ENCODE measurements at places on chromosomes 2 and 18.

- DNase-seq, result no peak
Measured at GRCh38 chr2:241547781-241548450, 10.6 kb upstream of the BOK start.

- DNase-seq, result no peak
Measured at GRCh38 chr18:79608069-79608468, 71.5 kb upstream of the CTDP1 start.

- no peak for DNase-seq
Measured at GRCh38 chr18:27787547-27787946, 389.4 kb downstream of the CDH2 start.

- DNase-seq, result no peak
Measured at GRCh38 chr2:67839242-67839641, 223.6 kb downstream of the C1D start.

- no peak for DNase-seq
Measured at GRCh38 chr2:171675810-171676345, 11.4 kb upstream of the DYNC1I2 start.

- DNase-seq, result no peak
Measured at GRCh38 chr18:13141209-13141608, 77.4 kb upstream of the LDLRAD4 start.

DNA sequence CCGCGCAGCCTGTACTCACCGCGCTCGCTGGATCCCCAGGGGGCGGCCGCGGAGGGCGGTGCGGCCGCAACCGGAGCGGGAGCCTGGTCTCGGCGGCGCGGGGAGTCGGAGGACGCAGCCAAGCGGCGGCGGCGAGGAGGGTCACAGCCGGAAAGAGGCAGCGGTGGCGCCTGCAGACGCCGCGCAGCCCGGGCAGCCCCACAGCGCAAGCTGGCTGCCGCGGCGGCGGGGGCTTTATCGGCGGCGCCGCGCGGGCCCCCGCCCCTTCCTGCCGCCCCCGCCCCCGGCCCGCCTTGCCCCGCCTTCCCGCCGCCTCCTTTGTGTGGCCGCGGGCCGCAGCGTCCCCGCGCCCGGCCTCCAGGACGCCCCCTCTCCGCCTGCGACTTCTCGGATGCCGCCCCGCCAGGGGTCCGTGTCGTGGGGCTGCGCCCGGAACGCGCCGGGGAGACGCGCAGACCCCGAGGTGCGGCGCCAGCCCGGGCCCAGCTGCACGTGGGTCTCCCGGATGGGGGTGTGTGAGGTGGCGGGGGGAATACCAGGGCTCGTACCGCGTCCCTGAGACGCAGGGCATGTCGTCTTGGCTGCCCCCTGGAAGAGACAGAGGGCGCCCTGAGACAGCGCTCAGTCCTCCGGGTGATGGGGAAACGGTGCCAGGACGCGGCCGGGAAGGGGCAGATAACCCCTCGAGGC lies at the start of gene SERPINE2:
Gene SERPINE2 (minus strand): TSS at position 207 of the 690 bp plus-strand sequence. CDS start 37,386 bp downstream, outside the sequence.
- DNase-seq, result peak; percentile 88

DNA sequence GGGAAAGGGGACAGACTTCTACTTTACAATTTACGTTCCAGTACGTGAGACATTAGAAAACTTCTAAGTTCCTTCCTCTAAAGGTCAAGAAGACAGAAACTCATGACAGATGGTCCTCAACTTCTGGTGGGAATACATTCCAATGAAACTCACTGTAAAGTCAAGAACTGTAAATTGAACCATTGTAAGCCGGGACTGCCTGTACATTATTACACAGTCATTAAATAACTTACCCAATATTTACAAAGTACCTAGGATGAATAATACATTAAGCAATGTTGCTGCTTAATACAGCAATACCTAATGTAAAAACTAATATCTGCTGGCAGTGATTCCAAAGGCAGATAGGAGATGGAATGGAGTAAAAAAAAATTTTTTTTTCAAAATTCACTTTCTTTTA lies 51.9 kb downstream of the CDH2 start:
- DNase-seq, result no peak

- no peak for DNase-seq
Measured at GRCh38 chr2:225274751-225275150, 124.8 kb upstream of the NYAP2 start.
